GM04503 (cell line): ENCODE measurements at places on chromosomes 3 and 15.

GRCh38 chr15:98952381-98952803, 55.2 kb downstream of the PGPEP1L start:
- DNase-seq: no peak

GRCh38 chr15:40087068-40087810, 21.4 kb downstream of the BMF start:
- no peak for DNase-seq

GRCh38 chr3:126310816-126311215, 46.4 kb downstream of the KLF15 start:
- DNase-seq: no peak

DNA sequence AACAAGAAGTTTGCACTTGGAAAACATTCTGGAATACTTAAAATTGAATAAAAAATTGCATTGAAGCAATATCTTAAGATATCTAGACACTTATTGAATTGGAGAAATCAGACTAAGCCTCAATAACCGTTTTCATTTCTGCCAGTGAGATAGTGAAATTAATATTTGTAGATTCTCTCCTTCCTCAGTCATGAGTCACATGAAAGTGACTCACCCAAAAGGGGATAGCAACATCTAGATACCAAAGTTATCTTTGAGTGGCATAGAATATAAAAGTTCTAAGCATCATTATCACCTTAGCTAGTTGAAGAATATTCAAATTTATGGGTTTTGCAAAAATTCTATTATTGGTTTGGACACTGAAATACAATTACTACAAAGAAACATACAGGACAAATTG, 614.8 kb upstream of the ZNF717 start:
- no peak for DNase-seq

GRCh38 chr15:77646104-77646694, 13.5 kb upstream of the LINGO1 start:
- no peak for DNase-seq

DNA sequence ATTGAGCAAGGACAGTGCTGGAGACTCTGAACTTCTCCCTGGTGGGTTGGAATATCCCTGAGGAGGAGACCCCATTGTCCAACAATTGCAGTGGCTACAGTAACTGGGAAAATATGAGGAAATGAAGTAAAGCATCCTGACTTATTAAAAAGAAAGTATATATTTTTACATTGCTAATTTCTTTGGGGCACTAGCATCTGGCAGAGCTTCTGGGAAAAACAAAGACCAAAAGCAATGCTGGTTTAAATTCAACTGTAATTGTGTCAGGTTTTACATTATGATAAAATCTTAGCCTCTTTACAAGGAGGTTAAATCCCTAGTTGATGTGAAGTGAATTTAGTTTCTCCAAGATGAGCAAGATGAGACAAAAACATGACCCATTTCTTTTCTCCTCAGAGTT, 454.0 kb upstream of the RBMS3 start:
- no peak for DNase-seq

DNA sequence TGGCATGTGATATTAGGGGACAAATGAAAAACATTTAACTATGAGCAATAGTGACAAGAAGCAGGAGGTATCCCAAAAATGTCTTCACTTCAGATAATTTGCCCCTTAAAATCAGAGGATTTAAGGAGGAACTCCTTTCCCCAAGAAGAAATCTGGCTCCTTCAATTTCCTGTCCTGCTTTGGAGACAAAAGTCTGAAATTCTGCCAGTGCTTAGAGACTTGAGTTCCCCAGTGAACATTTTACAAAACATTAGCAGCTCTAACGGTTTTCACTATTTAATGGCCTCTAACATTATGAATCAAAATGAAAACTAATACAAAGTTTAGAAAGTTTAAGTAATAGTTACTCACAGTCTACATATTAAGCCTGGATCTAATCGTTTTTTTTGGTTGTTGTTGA, 40.3 kb upstream of the ZNF385D start:
- no peak for DNase-seq

GRCh38 chr3:188097791-188098190, 56.2 kb upstream of the LPP start:
- no peak for DNase-seq

GRCh38 chr3:13528217-13528867, 20.6 kb upstream of the FBLN2 start:
- no peak for DNase-seq

DNA sequence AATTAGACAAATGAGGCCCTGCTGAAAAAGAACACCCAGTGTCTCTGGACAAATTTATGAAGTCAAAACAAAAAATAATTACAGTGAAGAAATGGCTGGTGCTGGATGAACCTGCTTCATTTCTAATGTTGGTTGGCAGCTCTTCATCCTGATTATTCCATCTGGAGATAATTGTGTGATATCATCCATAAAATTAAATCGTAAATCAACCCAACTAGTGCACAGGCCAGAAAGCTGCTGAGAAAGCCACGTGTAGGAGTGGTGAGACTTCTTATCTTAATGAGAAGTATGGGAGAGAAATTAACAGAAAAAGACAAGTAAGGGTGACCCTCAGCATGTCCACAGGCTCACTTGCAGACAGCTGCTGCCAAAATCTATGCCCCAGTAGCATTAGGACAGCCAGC, 465.2 kb upstream of the TGFBR2 start:
- no peak for DNase-seq

DNA sequence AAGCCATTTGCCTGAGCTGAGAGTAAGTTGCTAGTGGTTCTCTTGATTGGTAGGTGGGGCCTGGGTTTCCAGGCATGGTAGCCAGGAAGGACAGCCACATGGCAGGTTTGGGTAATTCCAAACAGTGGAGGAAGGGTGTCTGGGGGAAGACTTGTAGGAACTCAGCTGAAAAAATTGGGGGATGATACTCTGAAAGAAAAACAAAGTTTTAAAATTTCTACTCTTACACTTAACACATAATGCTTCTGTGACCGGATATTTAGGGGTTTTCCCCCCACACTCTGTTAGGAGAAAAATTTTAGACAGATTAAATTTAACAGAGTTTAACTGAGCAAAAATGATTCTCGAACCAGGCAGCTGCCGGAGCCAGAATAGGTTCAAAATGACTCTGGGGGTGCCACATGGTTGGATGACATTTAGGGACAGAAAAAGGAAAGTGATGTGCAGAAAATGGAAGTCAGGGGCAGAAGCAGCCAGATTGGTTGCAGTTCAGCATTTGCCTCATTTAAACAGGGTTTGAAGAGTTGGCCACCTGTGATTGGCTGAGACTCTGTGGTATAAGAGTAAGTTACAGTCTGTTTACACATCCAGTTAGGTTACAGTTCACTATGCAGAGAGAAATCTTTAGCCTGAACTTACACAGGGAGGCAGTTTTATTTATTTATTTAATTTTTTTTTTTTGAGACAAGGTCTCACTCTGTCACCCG, 8.1 kb downstream of the B2M start:
- DNase-seq: no peak

DNA sequence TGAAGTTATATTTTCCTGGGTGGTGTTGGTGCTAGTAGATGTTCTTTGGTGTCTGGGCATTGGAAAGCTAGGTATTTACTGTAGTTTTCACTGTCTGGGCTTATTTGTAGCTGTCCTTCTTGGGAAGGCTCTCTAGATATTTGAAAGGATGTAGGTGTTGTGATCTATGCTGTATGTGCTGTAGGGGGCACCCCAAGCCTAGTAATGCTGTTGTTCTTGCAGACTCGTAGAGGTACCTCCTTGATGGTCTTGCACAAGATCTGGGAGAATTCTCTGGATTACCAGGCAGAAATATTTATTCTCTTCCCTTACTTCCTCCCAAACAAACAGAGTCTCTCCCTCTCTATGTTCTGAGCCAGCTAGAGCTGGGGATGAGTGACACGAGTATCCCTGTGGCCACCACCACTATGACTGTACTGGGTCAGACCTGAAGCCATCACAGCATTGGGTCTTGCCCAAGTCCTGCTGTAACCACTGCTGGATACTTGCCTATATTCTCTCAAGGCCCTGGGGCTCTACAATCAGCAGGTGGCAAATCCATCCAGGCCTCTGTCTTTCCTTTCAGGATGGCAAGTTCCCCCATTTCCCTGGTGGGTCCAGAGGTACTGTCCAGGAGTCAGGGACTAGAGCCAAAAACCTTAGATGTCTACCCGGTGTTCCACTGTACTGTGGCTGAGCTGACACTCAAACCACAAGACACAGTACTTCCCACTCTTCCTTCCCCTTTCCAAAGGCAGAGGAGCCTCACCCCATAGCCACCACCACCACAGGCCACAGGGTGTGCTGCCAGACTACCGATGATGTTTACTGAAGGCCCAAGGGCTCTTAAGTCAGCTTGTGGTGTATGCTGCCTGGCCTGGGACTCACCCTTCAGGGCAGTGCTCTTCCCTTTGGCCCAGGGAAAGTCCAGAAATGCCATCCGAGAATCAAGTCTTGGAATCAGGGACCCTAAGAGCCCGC, 195.2 kb upstream of the DPPA4 start:
- peak; percentile 45 for DNase-seq

- DNase-seq: peak; percentile 3
These were observed 40.1 kb upstream of the TAFA4 start for GRCh38 chr3:68972358-68972979.

- DNase-seq: peak; percentile 19
These were observed 332.2 kb downstream of the LPP start for GRCh38 chr3:188486126-188486525.
